CD4-positive, alpha-beta T cell treated with Interleukin-12 subunit alpha and Interleukin-12 subunit beta, for 1 hour (primary cell): ENCODE measurements at places on chromosomes 5 and 9.

GRCh38 chr9:131720330-131720729 is 19.5 kb downstream of the RAPGEF1 start:
- DNase-seq = peak; percentile 39

GRCh38 chr9:31604531-31604930 is 779.9 kb upstream of the ACO1 start:
- DNase-seq = no peak

- DNase-seq = no peak
Observed at GRCh38 chr5:133117166-133117911, 65.5 kb downstream of the HSPA4 start.

GRCh38 chr9:106707738-106708474 is 155.1 kb upstream of the ZNF462 start:
- no peak for DNase-seq

GRCh38 chr9:7500521-7500920 is 299.1 kb downstream of the DMAC1 start:
- no peak for DNase-seq

GRCh38 chr9:37422289-37423104 is at the start of gene GRHPR:
Gene GRHPR, plus strand, starts transcription at chr9:37422696. Its CDS starts 55 bp downstream, at chr9:37422751.
- peak; percentile 88 for DNase-seq

GRCh38 chr5:169862391-169862811 is 117.9 kb downstream of the INSYN2B start:
- DNase-seq = no peak

- no peak for DNase-seq
Observed at GRCh38 chr9:87160148-87161102, 213.1 kb upstream of the GAS1 start.
